ENCODE measurements at places on chromosomes 12 and 14.

DNA sequence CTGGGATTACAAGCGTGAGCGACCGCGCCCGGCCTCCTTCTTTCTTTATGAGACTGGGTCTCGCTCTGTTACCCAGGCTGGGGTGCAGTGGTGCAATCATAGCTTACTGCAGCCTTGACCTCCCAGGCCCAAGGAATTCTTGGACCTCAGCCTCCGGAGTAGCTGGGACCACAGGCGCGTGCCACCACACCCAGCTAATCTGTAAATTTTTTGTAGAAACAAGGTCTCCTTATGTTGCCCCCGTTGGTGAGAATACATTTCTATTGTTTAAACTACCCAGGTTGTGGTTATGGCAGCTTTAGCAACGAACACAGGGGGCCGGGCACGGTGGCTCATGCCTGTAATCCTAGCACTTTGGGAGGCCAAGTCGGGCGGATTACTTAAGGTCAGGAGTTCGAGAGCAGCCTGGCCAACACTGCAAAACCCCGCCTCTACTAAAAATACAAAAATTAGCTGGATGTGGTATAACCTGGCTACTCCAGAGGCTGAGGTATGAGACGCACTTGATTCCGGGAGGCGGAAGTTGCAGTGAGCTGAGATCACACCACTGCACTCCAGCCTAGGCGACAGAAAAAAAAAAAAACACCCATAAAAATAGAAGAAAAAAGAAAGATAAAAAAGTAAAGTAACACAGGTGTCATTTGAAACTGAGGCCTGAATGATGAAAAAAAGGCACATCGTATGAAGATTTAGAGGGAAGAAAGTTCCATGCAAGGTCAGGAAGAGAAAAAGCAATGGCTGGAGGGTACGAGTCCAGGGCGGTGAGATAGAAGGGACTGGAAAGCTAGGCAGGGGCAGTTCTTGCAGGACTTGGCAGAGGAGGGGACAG is 977 bp upstream of the TMEM120B start:
- peak overlapping the region; percentile 93 for H3K27ac ChIP-seq
- peaks cover 23% of the 10 kb centered on the region for H3K4me1 ChIP-seq
- peak; percentile 50 for DNase-seq
- peaks cover 1% of the 10 kb centered on the region for H3K27me3 ChIP-seq
- no peaks in the 10 kb centered on the region for H3K36me3 ChIP-seq

DNA sequence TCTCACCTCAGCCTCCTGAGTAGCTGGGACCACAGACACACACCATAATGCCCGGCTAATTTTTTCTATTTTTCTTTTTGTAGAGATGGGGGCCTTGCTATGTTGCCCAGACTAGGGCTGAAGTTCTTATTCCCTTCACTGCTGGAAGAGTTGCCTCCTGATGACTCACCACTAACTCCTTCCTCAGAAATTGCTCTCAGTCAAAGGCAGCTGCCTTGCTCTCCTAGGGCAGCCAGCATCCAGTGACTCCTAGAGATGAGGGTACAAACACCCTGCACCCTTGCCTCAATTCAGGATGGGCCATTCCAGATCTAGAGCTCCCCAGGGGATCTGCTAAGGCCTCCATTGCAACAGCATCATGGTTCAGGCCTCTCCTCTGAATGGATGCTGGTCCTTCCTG is 54.0 kb upstream of the RASSF8 start:
- no peak overlapping the region for H3K4me3 ChIP-seq
- no peaks in the 10 kb centered on the region for H3K27me3 ChIP-seq
- no peaks in the 10 kb centered on the region for H3K36me3 ChIP-seq
- DNase-seq, result no peak
- no peaks in the 10 kb centered on the region for H3K4me1 ChIP-seq

- H3K4me1 ChIP-seq, result no peaks in the 10 kb centered on the region
- DNase-seq, result no peak
- peaks cover 17% of the 10 kb centered on the region for H3K36me3 ChIP-seq
- no peak overlapping the region for H3K27ac ChIP-seq
Measured at GRCh38 chr14:103696466-103697071, 18.7 kb downstream of the XRCC3 start.

DNA sequence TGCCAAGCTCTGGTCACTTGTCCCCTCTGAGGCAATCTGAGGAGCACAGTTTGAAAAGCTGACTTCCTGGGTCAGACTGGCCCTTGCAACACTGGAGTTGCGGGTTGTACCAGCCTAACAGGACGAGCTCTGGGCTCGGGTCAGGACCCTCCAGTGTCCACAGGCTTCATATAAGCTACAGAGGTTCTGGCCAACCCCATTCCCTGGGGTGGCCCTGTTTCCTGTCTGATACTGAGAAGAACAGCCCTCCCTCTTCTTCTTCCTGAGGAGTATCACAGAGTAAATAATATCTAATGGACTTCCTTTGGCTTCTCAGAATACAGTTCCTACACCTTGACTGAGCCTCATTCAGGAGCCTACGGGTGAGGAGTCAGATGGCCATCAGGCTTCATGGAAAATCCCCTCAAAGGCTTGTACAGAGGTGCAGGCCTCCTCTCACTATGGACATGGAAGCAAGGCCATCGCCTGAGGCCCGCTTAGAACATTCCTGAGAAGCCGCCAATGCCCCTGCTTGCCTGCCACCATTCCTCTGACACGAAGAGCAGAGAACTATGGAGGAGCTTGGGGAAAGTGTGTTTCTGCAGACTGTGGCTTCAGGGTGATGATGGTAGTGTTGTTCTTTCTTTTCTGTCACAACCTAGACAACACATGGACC is 28.5 kb upstream of the ANO2 start:
- H3K36me3 ChIP-seq, result no peaks in the 10 kb centered on the region
- DNase-seq, result no peak
- H3K27ac ChIP-seq, result no peak overlapping the region
- H3K27me3 ChIP-seq, result no peaks in the 10 kb centered on the region
- H3K4me3 ChIP-seq, result no peak overlapping the region
- H3K4me1 ChIP-seq, result no peaks in the 10 kb centered on the region

- H3K36me3 ChIP-seq, result no peaks in the 10 kb centered on the region
- H3K4me1 ChIP-seq, result no peaks in the 10 kb centered on the region
- no peak overlapping the region for H3K27ac ChIP-seq
- no peak overlapping the region for H3K4me3 ChIP-seq
- DNase-seq, result no peak
Measured at GRCh38 chr12:128606538-128606937, 217.2 kb downstream of the SLC15A4 start.

GRCh38 chr14:89978656-89979055 is 22.9 kb downstream of the TDP1 start:
- DNase-seq, result no peak
- H3K27ac ChIP-seq, result no peak overlapping the region
- H3K4me3 ChIP-seq, result no peak overlapping the region
- H3K27me3 ChIP-seq, result no peaks in the 10 kb centered on the region
- H3K36me3 ChIP-seq, result peaks cover 37% of the 10 kb centered on the region
- no peaks in the 10 kb centered on the region for H3K4me1 ChIP-seq

DNA sequence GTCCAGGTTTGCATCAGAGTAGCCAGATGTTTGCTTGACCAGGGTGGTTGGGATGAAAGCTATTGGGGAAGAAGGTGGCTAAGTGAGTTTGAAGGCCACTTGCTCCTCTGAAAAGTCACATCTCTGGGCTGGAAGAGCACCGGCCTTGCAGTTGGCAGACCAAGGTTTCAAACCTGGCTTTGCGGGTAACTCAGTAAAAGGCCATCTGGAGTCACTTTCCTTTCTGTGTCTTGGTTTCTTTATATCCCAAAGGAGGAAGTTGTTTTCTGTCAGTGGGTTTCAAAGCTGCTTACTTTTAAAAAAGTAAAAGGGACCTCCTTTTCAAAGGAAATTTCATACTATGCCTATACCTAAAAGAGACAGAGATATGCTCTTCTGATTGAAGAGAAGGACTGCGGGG is 26.2 kb upstream of the CMA1 start:
- DNase-seq, result no peak
- H3K27ac ChIP-seq, result no peak overlapping the region
- peaks cover 7% of the 10 kb centered on the region for H3K27me3 ChIP-seq
- H3K36me3 ChIP-seq, result no peaks in the 10 kb centered on the region
- peaks cover 2% of the 10 kb centered on the region for H3K4me1 ChIP-seq

- no peak overlapping the region for H3K27ac ChIP-seq
- no peak overlapping the region for H3K4me3 ChIP-seq
- no peaks in the 10 kb centered on the region for H3K36me3 ChIP-seq
- DNase-seq, result no peak
- H3K27me3 ChIP-seq, result no peaks in the 10 kb centered on the region
Measured at GRCh38 chr12:129550353-129550752, 353.5 kb downstream of the TMEM132D start.

DNA sequence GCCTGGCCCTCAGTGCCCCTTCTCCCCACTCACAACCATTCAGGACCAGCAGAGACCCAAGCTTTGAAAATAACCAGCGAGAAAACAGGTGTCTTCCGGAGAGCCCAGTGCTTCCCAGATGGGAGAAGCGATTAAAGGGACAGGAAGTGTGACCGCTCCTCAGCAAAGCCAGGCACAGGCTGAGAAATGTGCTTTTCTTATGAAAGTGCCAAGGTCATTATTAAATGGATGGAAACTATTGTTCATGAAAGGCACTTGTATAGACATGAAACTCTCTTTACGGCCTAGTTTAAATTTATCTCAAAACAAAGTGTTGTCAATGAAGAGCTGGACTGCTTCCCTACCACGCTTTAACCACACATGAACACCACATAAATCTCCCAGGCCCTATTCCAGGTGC is 210.4 kb downstream of the SPTSSA start:
- H3K4me3 ChIP-seq, result no peak overlapping the region
- H3K36me3 ChIP-seq, result no peaks in the 10 kb centered on the region
- no peaks in the 10 kb centered on the region for H3K4me1 ChIP-seq
- DNase-seq, result no peak

- H3K36me3 ChIP-seq, result no peaks in the 10 kb centered on the region
- peaks cover 3% of the 10 kb centered on the region for H3K27me3 ChIP-seq
- H3K27ac ChIP-seq, result no peak overlapping the region
- H3K4me1 ChIP-seq, result peaks cover 22% of the 10 kb centered on the region
- no peak overlapping the region for H3K4me3 ChIP-seq
Measured at GRCh38 chr12:68279227-68280054, 26.0 kb upstream of the IL22 start.

- no peak overlapping the region for H3K4me3 ChIP-seq
- no peaks in the 10 kb centered on the region for H3K27me3 ChIP-seq
- no peaks in the 10 kb centered on the region for H3K4me1 ChIP-seq
- H3K27ac ChIP-seq, result no peak overlapping the region
Measured at GRCh38 chr12:87836190-87836589, 193.0 kb downstream of the C12orf50 start.

- no peak overlapping the region for H3K4me3 ChIP-seq
- H3K36me3 ChIP-seq, result peaks cover 30% of the 10 kb centered on the region
- no peaks in the 10 kb centered on the region for H3K4me1 ChIP-seq
- no peaks in the 10 kb centered on the region for H3K27me3 ChIP-seq
- DNase-seq, result no peak
- no peak overlapping the region for H3K27ac ChIP-seq
Measured at GRCh38 chr12:49983892-49984291, 11.1 kb downstream of the AQP6 start.

- peak; percentile 63 for DNase-seq
- H3K4me1 ChIP-seq, result peaks cover 36% of the 10 kb centered on the region
- peaks cover 5% of the 10 kb centered on the region for H3K27me3 ChIP-seq
- no peak overlapping the region for H3K4me3 ChIP-seq
Measured at GRCh38 chr14:64755781-64756221, 51.6 kb downstream of the PLEKHG3 start.

DNA sequence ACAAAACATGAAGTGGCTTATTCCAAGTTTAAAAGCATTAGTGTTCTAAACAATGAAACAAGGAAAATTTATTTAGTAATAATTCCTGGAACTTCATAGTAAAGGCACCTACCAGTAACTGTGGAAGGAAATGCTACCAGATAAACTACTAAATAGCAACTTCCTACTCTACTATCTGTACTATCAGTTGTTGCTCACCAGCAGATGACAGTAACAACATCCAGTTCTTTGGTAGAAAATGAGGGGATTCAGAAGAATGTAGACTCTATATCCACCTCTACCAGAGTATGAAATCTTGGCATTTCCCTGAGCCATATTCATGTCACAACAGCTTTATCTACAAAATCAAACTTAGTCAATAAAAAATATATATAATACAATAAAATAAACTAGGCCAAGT is 3.1 kb downstream of the ENTPD5 start:
- H3K4me3 ChIP-seq, result no peak overlapping the region
- peaks cover 6% of the 10 kb centered on the region for H3K36me3 ChIP-seq
- no peak for DNase-seq
- H3K4me1 ChIP-seq, result peaks cover 24% of the 10 kb centered on the region
- no peaks in the 10 kb centered on the region for H3K27me3 ChIP-seq

- DNase-seq, result no peak
- H3K27me3 ChIP-seq, result no peaks in the 10 kb centered on the region
- H3K36me3 ChIP-seq, result peaks cover 64% of the 10 kb centered on the region
- no peak overlapping the region for H3K4me3 ChIP-seq
Measured at GRCh38 chr12:64631197-64631596, 20.9 kb downstream of the RASSF3 start.

GRCh38 chr14:98501836-98502235 is 770.2 kb downstream of the BCL11B start:
- DNase-seq, result no peak
- no peaks in the 10 kb centered on the region for H3K4me1 ChIP-seq
- no peak overlapping the region for H3K4me3 ChIP-seq

DNA sequence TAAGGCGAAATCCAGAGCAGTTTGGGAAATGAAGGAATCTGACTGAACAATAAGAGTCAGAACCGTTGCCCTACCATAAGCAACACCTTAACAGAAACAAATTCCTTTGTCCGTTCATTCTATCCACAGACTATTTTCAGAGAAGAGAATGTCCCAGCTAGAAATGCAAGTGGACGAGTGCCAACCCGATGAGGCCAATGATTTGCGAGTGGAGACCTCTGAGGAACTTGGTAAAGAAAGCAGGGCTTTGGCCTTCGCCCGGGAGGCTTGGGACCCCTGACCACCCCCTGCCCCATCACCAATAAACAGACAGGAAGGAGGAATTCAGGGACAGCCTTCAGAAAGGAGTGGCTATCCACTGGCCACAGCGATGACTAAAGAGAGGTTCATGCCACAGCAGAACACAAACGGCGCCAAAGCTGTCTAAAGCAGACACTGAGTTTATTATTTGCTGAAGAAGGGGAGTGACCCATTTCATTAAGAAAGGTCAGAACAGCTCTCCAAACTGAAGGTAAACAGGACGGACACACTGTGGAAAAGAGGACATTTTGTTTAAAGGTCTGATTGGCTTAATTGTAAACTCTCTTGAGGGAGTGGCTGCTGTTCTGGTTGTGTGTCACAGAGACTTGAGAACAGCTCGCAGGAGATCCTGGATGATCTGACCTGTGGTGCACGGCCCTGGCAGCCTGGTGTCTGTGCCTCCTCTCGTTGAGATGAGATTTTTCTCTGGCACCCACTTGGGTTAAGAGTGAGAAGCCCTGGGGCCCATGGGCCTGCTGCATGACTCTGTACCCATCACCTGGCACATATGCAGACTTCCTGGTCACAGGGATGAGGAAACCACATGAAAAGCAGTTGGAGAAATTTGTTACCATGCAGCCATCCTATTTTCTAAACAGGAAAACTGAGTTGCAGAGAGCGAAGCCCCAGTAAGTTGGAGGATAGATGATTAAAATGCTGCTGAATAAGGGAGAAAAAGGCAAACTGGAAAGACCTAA is 142.0 kb upstream of the PZP start:
- H3K27me3 ChIP-seq, result no peaks in the 10 kb centered on the region
- peaks cover 22% of the 10 kb centered on the region for H3K4me1 ChIP-seq
- H3K4me3 ChIP-seq, result no peak overlapping the region
- no peak overlapping the region for H3K27ac ChIP-seq
- no peak for DNase-seq

Data from activated CD4-positive, alpha-beta T cell treated with anti-CD3 and anti-CD28 coated beads, Interleukin-2, amount 10 ng/mL, durations not matched to agents 7 days and 5 days (primary cell).